ENCODE measurements at places on chromosomes 6 and 20.

DNA sequence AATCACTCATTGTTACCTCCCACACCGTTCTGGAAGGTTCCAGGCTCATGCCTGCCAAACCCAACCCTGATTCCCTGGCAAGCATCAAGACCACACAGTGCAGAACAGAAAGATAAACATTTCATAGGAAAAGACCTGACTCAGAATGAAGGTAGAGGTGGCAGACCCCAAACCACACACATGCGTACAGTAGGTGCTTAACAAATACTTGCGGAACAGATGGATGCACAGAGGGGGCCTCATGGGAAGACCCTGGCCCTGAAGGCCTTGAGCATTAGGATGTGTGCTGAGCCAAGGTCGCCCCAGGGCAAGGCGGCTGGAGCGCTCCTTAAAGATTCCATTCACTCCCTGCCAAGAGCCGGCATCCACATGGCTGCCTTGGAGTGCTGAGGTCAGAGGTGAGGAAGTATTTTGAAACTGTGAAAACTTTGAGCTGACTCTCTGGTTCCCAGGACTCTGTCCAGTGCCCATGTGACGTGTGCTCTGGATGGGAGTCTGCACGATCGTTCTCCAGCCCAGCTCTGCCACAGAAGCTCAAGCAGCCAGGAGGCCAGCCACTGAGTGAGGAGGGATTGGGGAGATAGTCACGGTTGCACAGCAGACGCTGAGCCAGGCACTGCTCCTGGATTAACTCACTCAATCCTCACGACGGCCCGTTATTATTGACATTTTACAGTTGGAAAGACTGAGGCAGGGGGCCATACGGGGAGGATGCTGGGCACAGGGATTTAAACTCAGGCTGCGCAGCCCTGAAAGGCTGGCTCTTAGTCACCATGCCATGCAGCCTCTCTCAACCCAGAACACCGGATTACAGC lies 65.5 kb upstream of the AFDN start:
- no peak for DNase-seq

- DNase-seq = no peak
Measured at GRCh38 chr6:147071776-147072175, 132.4 kb upstream of the STXBP5 start.

DNA sequence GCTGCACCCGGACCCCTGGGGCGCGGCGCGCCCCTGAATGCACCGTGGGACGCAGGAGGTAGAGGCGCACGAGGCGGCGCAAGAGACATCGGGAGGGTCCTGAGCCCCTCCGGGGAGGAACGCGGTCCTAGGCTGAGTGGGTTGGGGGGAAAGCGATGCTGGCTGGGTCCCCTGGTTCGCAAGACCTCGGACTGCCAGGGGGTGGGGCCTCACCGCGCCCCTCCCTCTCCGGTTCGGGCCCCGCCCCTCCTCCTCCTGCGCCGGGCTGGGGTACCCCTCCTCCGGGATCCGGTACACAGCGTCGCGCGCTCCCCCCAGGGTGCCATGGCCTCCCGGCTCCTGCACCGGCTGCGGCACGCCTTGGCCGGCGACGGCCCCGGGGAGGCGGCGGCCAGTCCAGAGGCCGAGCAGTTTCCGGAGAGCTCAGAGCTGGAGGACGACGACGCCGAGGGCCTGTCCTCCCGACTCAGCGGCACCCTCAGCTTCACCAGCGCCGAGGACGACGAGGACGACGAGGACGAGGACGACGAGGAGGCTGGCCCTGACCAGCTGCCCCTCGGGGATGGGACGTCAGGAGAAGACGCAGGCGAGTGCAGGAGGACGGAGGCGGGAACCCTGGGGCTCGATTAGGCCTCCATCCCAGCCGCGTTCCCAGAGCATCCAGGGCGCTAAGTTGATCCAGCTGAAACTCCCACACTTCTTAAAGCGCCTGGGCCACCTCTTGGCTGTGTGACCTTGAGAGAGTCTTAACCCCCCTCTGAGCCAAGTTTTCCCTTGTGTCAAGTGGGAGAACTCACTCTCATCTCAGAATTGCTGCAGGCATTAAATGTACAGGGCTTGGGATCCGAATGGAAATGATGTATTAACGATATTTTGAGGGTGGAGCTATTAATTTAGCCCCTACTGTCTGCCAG lies 541 bp downstream of the SNX21 start:
- peak; percentile 47 for DNase-seq

DNA sequence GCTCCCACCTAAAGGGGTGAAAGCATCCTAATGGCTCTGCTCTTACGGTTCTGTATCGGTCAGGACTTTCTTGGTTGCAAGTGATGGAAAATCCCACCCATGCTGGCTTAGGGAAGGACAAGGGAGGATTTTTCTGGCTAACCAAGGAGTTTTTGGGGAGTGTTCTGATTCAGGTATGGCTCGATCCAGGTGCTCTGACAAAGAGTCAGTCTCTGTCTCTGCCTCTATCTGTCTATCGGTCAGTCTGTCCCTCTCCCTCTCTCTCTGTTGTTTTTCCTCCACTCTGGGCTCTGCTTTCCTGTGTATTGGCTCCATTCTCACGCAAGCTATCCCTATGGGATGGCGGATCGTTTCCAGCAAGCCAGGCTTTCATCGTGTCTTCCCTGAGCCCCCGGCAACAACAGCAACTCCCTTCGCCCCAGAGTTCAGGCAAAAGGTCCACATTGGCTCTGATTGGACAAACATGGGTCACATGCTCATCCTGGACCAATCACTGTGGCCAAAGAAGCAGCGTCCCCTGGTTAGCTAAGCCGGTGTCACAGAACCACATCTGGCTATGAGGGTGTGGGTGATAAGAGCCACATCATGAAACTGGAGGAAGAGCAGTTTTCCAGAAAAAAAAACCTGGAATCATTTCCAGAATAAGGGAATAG lies 160.3 kb downstream of the BMP7 start:
- DNase-seq = no peak

- DNase-seq = no peak
Measured at GRCh38 chr20:49559411-49560081, 8.4 kb downstream of the PTGIS start.

- no peak for DNase-seq
Measured at GRCh38 chr6:147546501-147547368, 38.2 kb downstream of the SAMD5 start.

DNA sequence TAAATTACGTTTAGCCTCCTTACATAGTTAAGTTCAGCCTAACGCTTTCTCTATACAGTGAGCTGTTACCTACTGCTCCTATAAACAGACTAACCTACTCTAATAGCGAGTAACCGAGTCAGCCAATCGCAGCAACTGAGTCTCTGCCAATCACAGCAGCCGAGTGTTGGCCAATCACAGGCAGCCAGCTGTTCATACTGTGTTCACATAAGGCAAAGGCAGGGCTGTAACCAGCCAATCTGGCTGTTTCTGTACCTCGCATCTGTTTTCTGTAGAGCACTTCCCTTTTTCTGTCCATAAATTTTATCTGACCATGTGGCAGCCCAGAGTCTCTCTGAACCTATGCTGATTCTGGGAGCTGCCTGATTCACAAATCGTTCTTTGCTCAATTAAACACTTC lies 263.9 kb upstream of the JARID2 start:
- DNase-seq = no peak

- peak; percentile 13 for DNase-seq
Measured at GRCh38 chr20:43955062-43955749, 40.6 kb downstream of the TOX2 start.

DNA sequence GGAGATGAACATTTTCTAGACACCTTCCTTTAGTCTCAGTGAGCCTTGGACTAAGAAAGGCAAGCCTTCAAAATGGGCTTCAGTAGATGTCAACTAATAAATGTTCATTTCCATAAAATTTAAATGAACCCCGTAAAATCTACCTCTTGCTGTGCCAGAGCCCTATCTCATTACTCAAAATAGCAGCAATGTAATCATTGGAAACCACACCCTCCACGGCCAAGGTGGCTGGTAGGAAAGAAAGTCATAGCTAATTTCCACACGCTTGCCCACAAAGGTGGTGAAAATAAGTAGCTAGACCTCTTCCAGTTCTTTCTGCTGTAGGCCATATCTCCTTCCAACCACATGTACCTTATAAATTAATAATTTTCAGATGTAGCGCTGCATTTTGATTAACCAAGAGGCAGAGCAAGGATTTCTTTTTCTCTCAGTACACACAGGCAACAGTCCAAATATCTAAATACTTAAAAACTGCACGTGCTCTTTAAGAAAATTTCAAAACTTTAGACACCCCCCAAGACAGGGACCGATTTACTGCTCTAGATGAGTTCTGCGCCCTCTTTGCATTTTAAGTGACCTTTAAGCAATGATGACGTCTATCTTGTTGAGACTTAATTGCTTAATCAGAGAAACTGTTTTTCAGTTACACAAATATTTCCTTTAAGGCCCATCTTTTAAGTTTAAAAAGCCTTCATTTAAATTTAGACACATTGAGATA lies 290.8 kb downstream of the ZNF217 start:
- DNase-seq = no peak
